ENCODE measurements at places on chromosomes 1 and 21.
A peak's percentile ranks its signal among the peaks of the same experiment; 100 is the strongest.

- DNase-seq, result no peak
Observed at GRCh38 chr1:89660224-89661061, 27.5 kb downstream of the LRRC8C start.

GRCh38 chr21:34862951-34863350, 186.2 kb downstream of the RUNX1 start:
- DNase-seq, result no peak

- peak; percentile 95 for DNase-seq
Observed at GRCh38 chr1:22794647-22795365, 84.2 kb downstream of the EPHB2 start.

DNA sequence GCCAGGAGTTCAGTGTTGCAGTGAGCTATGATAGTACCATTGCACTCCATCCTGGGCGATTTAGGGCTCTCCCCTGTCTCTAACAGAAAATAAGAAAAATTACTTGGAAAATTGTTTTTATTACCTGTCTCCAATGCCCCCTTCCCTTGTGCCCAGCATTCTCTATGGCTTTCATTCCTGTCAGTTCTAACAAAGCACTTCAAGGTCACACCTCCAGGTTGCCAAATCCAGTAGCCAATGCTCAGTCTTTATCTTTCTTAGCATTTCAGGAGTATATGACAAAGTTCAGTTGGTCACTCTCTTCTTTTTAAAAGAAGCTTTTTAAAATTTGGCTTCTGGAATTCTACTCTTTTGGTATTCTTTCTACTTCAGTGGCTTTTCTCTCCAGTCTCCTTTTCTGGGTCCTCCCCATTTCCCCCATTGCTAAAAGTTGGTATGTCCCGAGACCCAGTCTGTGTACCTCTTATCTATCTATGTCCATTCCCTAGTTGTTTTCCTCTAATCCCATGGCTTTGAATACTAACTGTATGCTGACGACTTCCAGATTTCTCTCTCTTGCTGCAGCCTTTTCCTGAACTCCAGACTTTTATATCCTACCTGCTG, 69.9 kb downstream of the LAMC1 start:
- no peak for DNase-seq

DNA sequence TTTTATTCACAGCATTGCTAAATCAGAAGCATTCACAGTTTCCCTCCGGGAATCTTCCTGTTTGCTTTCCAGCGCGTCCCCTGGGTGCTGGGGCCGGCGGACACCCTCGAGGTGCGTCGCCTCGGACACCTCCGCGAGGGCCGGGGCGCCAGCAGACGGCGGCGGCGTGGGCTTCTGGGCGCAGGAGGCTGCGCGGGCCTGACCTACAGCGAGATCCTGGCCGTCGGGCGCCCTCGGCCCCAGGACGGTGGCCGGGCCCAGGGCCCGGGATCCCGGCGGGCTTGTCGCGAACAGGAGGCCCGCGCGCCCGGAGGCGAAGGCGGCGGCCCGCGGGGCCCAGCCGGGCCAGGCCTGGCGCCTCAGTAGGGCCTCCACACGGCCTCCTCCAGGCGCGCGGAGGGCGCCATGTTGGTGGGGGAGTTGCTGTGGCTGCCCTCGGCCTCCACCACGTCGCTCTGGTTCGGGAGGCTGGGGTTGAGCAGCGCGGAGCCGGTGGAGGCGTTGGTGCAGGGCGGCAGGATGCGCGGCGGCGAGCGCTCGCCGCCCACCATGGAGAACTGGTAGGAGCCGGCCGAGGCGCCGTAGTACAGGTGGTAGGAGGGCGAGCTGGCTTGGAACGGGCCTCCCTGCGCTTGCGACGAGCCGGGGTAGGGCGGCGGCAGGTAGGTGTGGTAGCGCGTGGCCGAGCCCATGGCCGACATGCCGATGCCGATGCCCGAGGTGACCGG, 123.1 kb downstream of the CLIC6 start:
- DNase-seq, result no peak

- no peak for DNase-seq
Observed at GRCh38 chr1:201632364-201632952, 93.5 kb downstream of the NAV1 start.

DNA sequence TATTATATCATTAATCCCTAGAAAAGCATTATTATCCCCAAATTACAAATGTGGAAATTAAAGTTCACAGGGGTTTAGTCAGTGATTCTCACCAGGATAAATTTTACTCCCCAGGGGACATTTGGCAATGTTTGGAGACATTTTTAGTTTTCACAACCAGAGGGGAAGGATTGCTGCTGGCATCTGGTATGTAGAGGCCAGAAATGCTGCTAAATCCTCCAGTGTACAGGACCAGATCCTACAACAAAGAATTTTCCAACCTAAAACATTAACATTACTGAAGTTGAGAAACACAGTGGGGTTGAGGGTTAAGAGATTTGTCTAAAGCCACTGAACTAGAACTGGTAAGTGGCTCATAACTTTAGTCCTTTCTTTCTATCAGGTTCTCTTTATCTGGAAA, 162.0 kb upstream of the SYT6 start:
- DNase-seq, result no peak

- DNase-seq, result no peak
Observed at GRCh38 chr21:42585881-42586280, 67.5 kb upstream of the PDE9A start.

- no peak for DNase-seq
Observed at GRCh38 chr1:94683886-94684285, 136.3 kb upstream of the SLC44A3 start.

- no peak for DNase-seq
Observed at GRCh38 chr21:45505416-45506021, 36.7 kb downstream of the SLC19A1 start.

- no peak for DNase-seq
Observed at GRCh38 chr1:99886841-99887240, 36.7 kb downstream of the AGL start.

GRCh38 chr1:54094001-54094729, 40.8 kb downstream of the TCEANC2 start:
- no peak for DNase-seq

- DNase-seq, result no peak
Observed at GRCh38 chr1:109705411-109705810, 6.6 kb upstream of the GSTM5 start.

- peak; percentile 27 for DNase-seq
Observed at GRCh38 chr1:234000557-234001041, 96.1 kb downstream of the SLC35F3 start.

DNA sequence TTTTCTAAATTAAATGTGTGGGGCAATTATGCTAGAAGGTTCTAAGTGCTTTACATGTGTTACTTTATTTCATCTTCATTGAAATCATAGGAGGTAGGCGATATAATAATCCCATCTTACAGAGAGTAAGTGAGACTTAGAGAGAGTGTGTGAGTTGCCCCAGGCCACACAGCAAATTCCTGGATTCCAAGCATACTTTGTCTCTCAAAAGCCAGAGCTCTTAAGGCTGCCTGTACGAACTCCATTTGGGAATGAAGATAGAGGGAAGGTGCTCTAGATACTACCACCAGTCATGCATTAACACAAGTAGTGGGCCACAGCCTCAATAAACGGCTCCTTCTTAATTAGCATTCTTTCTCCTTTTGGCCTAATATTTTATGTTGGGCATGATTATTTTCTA, 170.1 kb downstream of the SIPA1L2 start:
- no peak for DNase-seq

GRCh38 chr1:107976431-107976830, 11.5 kb upstream of the VAV3 start:
- no peak for DNase-seq

DNA sequence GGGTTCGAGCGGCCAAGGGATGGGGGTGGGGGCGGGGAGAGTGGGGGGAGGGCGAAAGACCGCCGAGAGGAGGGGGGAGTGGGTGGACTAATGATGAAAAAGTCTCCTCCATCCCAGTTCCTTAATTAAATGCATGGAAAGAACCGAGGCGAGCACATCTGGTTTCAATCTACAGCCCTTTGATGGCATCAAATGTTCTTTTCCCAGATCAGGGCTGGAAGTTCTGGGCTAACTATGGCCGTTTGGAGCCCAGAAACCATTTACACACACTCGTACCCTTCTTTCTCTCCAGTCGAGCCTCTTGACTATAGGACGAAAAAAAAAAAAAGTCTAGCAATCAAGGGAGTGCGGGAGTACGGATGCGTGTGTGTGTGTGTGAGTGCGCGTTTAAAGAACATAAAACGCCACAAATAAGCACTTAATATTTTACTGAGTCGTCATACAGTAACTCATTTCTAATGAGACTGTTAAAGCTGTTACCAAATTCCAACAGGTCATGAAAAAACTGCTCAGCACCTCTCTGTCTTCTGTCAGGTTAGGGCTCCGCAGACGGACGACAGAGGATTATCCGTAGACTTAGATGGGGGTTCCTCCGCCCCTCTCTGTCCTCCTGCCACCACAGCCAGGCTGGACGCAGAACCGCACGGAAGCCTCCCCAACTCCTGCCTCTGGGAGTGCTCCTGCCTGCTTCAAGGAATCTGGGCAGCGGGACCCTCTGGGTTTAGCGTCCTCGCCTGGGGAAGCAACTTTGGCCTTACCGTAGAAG, 2.1 kb upstream of the PRRX1 start:
- peak; percentile 87 for DNase-seq

GRCh38 chr1:44619261-44619900, 54.9 kb downstream of the TMEM53 start:
- peak; percentile 69 for DNase-seq

- no peak for DNase-seq
Observed at GRCh38 chr1:50980505-50980904, 10.5 kb downstream of the CDKN2C start.

DNA sequence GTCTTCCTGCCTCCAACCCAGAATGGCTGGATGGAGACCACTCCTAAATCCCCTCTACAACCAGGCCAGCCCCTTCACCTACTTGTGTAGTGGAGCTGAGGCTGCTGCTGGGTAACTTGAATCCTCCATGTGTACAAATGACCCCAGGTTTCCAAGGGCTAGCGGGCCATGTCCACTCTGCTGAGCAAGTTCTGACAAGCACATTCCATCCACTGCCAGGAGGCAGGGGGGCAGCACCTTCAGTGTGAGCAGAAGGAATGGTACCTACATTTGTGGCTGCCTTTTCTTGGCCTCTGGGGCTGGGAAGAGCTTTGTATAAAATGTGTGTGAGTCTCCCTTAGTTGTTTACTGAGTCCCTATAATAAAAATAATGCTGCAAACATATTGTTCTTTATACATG, 14.5 kb downstream of the KIAA0040 start:
- no peak for DNase-seq

DNA sequence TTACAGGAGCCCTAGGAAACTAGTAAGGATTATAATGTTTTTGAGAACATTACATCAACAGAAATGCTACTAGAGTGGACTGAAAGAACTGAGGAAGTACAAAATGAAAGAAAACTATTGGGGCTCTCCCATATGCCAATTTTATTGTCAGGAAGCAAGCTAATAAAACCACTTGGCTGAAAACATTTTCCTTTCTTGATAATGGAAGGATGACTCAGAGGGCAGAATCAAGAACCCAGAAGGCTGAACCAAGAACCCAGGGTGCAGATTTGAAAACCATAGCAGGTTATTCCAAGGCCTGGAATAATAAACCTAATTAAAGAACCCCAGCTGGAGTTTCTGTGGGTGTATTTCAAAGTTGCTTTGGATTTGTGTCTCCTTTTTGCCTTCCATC, 70.7 kb downstream of the RPE65 start:
- DNase-seq, result no peak

DNA sequence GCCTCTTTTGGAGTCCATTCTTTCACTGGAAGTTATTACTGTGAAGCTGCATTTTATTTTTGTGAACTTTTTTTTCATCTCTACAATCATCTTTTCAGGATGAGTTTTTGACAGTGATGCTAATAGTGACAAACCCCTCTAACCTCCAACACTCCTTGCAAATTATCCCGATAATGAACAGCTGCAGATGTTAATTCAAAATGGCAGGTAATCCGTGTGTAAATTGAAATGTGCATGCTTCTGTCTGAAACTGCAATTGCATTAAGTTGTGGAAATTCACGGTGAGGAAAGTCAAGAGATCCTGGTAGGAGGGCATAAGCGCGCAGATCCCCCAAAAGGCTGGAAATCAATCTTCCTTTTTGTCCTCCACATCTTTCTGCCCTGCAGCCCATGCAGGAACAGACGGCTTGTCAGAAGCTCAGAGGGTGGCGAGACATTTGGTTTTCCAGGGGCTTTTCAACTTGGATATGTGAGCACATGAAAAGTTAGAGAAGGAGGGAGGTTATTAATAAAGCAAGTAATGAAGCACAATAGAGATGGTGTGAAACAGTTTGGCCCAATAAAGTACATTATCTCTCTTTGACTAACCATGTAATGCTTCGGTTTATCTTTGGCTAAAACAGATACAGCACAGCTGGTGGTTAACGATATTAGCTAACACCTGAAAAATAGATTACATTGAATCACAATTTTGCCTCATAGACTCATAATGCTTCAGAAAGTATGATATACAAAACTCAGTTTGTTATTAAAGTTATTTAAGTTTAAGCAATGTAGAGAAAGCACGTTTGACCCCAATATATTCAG, 143.5 kb upstream of the COA6 start:
- no peak for DNase-seq

DNA sequence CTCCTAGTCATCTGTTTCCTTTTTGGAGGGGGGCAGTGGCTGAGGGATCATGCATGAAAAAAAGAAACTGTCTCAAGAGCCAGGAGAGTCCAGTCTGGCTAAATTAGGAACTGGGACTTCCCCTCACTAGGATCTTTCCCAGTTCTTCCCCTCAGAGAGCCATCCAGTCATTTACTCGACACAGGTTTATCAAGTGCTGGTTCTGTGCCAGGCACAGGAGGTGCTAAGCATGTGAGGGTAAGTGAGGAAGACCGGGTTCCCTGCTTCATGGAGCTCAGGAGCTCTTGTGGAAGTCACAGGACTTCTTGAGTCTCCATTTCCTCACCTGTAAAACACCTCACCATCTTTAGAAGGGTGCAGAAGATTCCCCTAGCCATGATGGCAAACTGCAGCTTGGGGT, 8.6 kb upstream of the NUAK2 start:
- DNase-seq, result no peak

DNA sequence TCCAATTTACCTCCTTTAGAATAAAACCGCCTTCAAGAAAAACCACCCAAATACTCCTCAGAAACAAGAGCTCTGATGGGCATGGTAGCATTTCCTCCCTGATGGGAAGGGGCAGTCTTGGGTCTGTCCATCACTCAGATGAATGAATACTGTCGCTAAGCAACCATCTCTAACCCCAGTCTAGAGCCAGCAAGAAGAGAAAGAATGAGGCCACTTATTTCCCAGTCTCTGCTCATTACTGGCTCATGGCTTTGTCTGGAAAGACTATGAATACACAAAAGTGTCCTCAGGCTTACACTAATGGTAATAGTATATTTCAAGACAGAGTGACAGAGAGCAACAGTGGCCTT, 51.0 kb upstream of the F3 start:
- no peak for DNase-seq

DNA sequence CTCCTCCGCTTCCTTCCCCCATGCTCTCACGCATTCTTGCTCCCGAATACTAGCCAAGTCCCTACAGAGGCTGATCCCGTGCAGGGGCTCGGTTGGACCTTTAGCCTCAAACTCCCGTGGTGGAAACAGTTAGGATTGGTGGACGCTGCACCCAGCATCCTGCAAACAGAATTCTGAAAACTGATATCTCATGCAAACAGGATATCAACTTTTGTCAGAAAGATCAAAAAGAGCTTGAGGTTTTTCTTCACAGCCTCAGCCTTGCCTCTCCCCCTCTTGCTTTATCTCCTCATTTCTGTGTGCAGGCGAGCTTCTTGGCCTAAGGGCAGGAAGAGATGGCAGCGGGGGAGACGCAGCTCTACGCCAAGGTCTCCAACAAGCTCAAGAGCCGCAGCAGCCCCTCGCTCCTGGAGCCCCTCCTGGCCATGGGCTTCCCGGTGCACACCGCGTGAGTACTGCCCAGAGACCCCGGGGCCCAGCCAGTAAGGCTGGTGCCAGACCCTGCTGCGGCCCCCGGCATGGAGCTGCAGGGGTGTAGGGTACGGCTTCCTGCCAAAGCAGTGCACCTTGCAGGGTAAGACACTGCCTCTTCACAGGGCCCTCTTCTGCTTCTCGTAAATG, at the start of gene UBASH3A:
TSS of gene UBASH3A (plus strand) at position 292 of the 621 bp plus-strand sequence. CDS start at position 336, 44 bp downstream.
- no peak for DNase-seq
